ENCODE measurements at places on chromosomes 13 and 19.
A peak's percentile ranks its signal among the peaks of the same experiment; 100 is the strongest.

DNA sequence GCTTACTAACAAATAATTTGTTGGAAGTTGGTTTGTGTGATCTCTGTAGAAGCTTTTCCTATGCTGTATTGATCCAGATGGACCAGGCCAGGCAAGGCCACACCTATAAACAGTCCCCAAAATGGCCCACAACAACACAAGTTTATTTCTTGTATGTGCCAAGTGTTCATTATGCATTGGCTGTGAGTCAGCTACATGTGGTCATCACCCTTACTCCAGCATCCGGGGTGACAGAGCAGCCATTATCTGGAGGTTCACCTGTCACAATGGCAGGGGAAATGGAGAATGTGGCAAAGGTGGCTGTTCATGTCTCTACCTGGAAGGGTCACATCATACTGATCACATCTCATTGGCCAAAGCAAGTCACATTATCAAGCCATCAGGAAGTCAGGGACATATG lies 164.3 kb downstream of the DCT start:
- DNase-seq = no peak

DNA sequence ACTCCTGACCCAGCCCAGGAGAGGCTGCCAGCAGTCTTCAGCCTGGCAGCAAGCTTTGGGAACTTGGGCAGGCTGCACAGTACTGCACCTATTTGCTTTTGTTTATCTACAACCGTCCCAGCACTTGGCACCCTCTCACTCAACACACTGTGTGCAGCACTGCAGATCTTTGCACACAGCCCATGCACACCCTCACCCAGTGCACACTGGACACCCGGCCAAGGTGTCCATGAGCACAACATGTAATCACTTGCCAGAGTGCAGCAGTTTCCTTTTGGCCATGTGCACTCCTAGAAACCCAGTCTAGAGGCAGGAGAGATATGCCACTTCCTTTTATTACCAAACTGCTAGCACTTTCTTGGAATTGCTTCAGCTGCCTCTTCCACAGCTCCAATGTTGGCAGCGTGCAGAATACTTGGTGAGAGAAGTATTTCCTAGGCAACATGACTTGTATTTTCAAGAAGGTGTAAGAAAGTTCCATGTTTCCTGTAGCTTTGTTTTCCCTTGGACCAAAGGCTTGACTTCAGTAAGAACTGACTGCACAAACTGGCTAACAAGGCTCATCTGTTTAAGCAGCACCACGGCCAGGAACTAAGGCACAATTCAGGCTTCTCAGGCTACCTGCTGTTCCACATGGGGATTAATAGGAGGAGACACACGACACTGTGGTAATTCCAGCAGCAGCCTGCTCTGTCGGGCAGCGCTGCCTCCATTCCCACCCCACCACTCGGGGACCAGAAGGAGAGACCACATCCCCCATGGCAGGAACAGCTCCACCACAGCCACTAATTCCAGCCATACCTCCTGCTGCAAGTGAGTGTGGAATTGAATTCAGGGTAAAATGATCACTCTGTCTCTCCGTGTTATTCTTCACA lies 15.3 kb downstream of the ATP7B start:
- no peak for DNase-seq

DNA sequence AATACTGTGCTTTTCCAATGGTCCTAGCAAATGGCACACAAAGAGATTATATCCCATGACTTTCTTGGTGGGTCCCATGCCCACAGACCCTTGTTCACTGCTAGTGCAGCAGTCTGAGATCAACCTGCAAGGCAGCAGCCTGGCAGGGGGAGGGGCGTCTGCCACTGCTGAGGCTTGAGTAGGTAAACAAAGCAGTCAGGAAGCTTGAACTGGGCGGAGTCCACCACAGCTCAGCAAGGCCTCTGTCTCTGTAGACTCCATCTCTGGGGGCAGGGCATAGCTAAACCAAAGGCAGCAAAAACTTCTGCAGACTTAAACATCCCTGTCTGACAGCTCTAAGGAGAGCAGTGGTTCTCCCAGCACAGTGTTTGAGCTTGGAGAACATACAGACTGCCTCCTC lies 82.9 kb downstream of the ZNF737 start:
- no peak for DNase-seq

- no peak for DNase-seq
Measured at GRCh38 chr19:33303791-33304345, 1.5 kb upstream of the CEBPA start.

DNA sequence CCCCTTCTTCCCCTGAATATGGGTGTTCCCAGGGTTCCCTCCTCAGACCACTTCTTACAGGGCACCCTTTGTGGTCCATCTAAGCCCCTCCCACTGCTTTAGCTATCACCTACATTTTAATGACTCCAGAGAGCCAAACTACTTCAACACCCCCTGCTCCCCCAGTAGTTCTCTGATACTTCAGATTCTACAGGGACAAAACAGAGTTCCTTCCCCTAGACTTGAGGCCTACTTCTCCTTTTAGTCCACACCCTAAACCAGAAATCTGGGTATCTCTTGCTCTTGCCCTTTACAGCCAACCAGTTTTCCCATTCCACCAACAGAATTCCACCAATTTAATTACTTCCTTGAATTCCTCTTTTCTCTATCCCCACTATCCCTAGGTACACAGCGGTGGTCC lies 107.2 kb downstream of the KCNRG start:
- no peak for DNase-seq

- DNase-seq = no peak
Measured at GRCh38 chr13:102198418-102199311, 203.2 kb downstream of the FGF14 start.

- DNase-seq = no peak
Measured at GRCh38 chr13:41944229-41944628, 16.7 kb downstream of the VWA8 start.

DNA sequence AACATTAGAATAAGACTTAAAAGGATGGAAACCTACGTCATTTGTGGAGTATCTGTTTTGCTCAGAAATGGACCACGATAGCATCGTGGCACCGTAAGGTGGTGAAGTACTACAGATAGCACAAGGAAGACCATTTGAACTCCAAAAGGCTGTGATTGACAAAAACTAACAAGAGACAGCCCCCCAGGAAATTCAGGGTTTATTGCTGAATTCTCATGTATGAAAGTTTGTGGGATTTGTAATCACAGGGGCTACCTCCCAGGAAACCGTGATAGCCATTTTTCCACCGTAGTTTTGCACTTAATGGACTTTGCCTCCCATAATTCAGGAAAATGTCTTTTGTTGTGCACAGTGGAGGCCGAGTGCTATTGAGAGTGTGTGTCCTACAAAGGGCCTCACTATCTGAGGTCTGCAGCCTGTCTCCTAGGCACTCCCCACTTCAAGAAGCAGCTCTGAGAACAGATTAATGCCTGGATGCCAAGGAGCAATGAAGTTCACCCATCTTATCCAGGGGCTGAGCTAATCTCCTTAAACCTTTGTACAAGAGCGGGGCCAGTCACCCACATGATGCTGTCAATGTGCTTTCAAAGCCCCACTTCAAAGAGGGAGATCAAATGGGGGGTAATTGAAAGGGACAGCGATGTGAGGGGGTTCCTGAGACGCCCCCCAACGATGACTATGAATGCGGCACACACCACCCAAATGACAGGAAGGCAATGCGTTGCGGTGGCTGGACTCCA lies 182.6 kb downstream of the COL4A1 start:
- DNase-seq = no peak

GRCh38 chr13:51920786-51921185 lies 59.0 kb downstream of the CCDC70 start:
- DNase-seq = no peak

DNA sequence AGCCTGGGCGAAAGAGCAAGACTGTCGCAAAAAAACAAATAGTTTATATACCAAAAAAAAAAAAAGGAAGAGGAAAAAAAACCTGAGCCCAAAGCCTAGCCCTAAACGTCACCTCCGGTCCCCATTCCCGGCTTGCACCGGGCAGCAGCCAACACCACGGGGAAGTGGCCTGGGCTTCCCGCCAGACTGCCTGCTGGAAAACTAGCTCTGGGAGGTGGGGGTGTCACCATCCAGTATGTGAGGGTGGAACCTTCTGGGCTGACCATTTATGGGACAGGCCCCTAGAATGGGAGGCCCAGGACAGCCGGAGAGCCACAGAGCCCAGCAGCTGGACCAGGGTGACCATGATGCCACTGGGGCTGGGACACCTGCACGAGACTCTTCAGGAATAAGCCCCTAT lies 37.3 kb downstream of the IL12RB1 start:
- no peak for DNase-seq

GRCh38 chr13:46367617-46368327 lies 19.3 kb downstream of the RUBCNL start:
- no peak for DNase-seq

GRCh38 chr13:48866249-48866648 lies 109.5 kb upstream of the FNDC3A start:
- no peak for DNase-seq

DNA sequence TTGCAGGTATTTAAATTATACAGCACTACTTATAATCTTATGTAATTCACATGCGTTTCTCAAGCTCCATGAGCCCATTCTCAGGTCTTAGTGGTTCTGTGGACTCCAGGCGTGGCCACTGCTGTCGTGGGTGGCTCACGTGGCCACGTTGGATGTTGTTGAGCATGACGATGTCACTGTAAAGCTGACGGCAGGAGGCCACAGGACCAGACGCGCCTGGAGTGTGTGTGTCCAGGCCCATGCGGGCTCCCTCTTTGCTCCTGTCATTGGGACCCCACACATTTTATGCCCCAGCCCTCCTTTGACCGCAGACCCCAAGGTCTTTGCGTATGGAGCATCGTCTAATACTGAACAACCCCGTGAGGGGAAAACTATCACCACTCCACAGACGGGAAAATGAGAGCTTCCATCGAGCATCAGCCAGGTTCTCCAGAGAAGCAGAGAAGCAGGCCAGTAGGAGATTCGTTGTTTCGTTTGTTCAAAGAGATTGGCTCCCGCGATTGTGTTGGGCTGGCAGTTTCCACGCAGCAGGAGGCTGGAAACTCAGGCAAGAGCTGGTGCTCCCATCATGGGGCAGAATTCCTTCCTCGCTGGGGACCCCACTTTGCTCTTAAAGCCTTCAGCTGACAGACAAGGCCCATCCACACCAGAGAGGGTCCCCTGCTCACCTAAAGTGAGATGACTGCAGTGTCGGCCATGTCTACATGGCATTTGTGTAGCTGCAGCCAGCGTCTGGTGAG lies 129.3 kb upstream of the SPACA7 start:
- no peak for DNase-seq

DNA sequence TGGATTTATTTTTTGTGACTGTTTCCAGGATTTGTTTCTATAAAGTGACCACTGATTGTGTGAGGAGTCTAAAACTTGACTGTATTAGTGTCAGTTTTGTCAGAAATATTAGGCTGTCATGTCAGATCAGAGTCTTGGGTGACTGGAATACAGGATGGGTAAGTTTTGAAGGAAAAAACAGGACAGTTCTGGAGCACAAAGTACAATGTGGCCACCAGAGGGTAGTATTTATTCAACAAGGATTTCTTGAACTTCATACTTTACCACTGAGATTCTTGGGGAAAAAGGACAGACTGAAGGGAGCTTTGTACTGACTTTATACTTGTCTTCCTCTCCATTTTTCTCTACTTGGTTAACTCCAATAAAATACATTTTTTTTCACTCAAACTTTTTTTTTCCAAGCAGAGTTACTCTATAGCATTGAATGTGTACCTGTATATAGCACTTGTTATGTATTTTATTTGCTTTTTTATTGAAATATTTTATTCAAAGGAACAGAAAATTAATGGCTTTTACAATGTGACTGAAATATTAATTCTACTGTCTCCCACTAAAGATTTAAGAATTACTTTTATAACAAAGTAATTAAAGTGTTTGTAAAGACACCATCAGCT lies 51.1 kb downstream of the LMO7 start:
- DNase-seq = no peak

DNA sequence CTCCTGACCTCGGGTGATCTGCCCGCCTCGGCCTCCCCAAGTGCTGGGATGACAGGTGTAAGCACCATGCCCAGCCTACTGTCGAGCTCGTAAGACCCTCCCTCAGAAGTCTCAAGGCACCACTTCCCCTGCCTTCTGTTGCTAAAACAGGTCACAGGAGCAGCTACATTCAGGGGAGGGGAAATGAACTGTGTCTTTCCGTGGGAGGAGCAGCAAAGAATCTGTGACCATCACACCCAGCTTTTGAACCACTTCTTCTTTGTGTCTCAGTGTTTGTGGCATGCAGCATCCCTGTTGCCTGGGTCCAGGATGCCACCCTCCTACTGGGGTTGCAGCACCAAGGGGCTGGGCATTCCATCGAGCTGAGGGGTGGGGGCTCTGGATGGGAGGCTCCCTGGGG lies 7.7 kb upstream of the CSNK1G2 start:
- DNase-seq = no peak

DNA sequence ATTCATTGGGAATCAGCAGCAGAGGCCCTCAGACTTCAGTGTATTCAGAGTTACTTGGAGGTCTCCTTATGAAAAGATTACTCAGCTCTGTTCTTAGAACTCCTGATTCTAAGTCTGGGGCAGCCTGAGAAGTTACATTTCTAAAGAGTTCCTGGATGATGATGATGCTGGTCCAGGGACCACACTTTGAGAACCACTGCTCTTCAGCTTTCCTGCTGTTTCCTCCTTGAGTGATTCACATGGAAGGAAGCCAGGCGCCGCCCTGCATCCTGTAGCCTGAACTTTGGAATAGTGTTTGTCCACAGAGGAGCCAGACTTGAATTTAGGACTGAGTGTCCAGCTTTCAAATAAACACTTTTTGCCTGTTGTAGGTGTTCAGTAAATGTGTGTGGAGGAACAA lies 2.9 kb downstream of the CEBPG start:
- DNase-seq = no peak

DNA sequence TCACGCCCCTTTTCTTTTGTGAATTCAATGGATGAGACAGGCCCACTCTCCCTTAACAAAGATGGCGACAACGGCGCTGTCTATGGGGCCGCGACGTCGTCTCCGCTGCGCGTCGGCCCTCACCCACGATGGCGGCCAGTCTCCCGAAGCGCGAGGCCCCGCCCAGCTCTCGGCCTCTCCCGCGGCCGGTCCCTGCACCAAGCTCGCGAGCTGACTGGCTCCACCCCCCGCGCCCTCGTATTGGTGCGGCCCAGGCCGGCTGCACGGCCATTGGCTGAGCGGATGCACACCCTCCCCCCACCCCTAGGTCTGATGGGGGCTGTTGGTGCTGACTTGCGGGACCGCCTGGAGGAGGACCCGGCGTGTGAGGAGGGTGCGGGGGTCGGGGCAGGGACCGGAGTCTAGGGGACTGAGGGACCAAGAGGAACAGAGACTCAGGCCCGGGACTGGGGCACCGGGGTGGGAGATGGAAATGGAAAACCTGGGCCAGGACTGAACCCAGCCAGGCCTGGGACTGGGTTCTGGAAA lies 4.8 kb downstream of the SPHK2 start:
- DNase-seq = peak; percentile 85

DNA sequence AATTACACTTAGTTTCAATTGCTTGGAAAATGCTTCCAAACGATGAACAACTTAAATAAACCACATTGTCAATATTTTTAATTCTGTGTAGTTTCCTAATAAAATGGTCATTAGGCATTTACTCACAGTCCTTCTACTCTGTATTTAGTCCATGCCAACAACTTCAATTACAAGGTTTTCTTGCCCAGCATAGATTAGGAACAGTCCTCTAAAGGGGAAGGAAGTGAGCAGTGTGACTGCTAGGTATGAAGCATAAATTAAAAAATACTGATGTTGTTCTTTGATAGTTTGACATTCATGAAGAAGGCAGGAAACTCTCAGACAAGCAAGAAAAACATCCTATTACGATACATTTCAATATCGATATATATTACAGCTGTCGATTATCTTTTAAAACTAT lies 716.0 kb upstream of the PCDH9 start:
- DNase-seq = no peak

GRCh38 chr13:101454767-101455166 lies 2.3 kb downstream of the ITGBL1 start:
- DNase-seq = no peak
